ENCODE measurements at places on chromosomes 2 and 18.

DNA sequence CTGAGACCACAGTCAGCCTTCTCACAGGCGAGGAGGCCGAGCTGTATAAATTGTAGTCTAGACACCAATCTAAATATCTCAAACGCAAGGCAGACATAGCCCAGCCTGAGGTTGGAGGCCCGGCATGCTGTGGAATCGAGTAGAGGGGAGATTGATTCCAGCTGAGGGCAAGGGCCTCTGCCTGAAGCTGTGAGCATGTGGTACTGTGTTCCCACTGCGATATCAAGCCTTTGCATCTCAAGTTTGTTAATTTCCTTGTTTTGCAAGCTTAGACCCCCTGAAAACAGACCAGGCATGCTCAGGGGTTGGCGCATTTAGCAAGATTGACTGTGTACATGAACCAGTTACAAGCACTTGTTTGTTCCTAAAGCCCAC lies 65.1 kb upstream of the FOSL2 start:
- no peak for DNase-seq

DNA sequence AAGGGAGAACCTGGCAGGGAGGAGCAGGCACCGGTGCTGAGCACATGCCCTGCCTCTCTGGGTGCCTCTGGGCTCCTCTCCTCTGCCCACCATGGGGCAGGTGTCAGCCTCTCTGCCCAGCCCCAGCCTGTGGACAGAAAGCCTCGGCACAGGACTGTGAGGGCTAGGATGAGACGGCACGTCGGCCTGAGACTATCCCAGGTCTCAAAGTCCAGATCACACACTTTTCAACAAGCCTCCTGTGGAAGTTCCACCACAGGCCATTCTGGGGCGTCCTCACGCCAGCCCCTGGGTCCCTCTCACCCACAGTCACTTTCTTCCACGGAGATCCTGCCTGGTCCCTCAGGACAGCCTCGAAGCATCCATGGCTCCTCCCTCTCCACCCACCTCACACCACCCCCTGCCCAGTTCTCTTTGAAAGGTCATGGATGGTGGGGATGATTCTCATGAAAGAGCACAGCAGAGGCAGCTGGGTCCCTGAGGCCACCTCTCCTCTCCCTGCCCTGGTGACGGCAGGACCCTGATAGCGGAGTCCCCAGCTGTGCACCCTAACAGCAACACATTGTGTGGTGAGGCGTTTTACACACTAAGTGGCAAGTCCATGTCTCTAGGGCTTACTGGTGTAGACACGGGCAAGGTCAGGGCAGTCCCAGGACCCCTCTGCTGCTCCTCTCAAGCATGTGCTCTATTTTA lies 569.4 kb upstream of the SALL3 start:
- DNase-seq, result no peak

GRCh38 chr18:5275872-5276271 lies 19.7 kb downstream of the ZBTB14 start:
- DNase-seq, result no peak

- no peak for DNase-seq
Observed at GRCh38 chr2:160338901-160339685, 139.0 kb upstream of the ITGB6 start.

All from GM12891 (cell line).